Stimulated activated CD8-positive, alpha-beta memory T cell treated with anti-CD3 and anti-CD28 coated beads, Interleukin-7, amount 100 ng/mL, for 24 hours (primary cell): ENCODE measurements at places on chromosomes 11 and 22.

- DNase-seq: no peak
Observed at GRCh38 chr11:126740846-126741245, 259.7 kb downstream of the KIRREL3 start.

GRCh38 chr11:130979386-130979972 lies 63.2 kb upstream of the SNX19 start:
- DNase-seq: no peak

- no peak for DNase-seq
Observed at GRCh38 chr11:75583718-75584658, 21.9 kb downstream of the SERPINH1 start.

- no peak for DNase-seq
Observed at GRCh38 chr22:19620742-19621371, 93.4 kb upstream of the SEPTIN5 start.

DNA sequence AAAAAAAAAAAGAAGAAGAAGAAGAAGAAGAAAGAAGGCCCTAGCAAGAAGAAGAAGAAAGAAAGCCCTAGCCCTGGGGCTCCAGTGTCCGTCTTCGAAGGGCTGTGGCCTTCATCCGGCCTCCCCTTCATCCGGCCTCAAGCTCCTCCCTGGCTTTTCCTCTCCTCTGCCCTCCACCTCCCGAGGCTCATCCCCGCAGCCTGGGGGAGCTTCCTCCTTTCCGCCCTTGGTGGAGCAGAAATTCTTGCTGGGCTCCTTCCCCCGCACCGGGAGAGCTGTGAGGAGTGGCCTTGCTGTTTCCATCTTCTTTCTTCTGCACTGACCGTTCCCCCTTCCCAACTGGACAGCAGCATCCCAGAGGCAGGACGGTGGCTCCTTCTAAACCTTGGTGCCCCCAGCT lies 9.5 kb upstream of the LTO1 start:
- no peak for DNase-seq

- no peak for DNase-seq
Observed at GRCh38 chr11:19873730-19874129, 161.1 kb downstream of the NAV2 start.

DNA sequence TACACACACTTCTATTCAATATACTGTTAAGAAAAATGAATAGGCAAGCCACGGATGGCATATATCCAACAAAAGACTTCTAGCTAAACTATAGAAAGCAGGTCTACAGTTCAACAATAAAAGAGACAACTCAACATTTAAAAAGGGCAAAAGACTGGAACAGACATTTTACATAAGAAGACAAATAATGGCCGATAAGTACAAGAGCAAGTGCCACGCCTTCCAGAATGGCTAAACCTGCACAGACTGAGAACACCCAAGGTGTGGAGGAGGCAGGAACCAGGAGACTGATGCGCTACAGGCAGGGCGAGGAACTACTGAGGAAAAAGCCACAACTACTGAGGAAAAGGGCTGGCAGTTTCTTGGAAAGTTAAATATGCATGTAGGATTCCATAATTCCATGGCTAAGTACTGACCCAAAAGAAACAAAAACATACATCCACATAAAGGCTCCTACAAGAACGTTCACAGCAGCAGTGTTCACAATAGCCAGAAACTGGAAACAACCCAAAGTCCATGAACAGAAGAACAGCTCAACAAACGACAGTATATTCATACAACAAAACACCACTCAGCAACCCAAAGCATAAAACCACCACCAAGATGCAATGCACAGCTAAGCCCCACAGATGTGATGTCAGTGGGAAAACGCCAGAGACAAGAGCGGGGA lies 9.6 kb upstream of the MOB2 start:
- no peak for DNase-seq

GRCh38 chr22:25928038-25928437 lies 186.1 kb downstream of the MYO18B start:
- DNase-seq: no peak

DNA sequence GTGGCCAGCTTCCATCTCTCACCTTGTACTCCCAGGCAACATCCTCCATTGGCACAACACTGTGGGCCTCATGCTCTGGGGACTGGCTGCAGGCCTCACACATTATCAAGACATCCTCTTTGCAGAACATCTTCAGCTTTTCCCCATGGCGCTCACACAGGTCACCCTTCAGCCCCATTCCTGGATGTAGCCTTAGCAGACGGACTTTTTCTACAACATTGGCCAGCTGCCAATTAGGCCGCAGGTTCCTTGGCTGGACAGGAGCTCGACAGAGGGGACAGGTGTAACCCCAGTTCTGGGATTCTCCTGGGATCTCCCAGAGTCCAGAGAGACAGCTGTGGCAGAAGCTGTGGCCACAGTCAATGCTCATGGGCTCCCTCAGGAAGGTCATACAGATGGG lies 3.0 kb downstream of the TRIM68 start:
- no peak for DNase-seq

- DNase-seq: no peak
Observed at GRCh38 chr11:102427068-102427467, 25.5 kb downstream of the TMEM123 start.

- DNase-seq: no peak
Observed at GRCh38 chr22:42334875-42335512, 64.5 kb upstream of the TCF20 start.

- peak; percentile 48 for DNase-seq
Observed at GRCh38 chr22:50529897-50530579, at the start of gene TYMP. Gene TYMP, minus strand, starts transcription at chr22:50530012. Its CDS starts 303 bp downstream, at chr22:50529709.

DNA sequence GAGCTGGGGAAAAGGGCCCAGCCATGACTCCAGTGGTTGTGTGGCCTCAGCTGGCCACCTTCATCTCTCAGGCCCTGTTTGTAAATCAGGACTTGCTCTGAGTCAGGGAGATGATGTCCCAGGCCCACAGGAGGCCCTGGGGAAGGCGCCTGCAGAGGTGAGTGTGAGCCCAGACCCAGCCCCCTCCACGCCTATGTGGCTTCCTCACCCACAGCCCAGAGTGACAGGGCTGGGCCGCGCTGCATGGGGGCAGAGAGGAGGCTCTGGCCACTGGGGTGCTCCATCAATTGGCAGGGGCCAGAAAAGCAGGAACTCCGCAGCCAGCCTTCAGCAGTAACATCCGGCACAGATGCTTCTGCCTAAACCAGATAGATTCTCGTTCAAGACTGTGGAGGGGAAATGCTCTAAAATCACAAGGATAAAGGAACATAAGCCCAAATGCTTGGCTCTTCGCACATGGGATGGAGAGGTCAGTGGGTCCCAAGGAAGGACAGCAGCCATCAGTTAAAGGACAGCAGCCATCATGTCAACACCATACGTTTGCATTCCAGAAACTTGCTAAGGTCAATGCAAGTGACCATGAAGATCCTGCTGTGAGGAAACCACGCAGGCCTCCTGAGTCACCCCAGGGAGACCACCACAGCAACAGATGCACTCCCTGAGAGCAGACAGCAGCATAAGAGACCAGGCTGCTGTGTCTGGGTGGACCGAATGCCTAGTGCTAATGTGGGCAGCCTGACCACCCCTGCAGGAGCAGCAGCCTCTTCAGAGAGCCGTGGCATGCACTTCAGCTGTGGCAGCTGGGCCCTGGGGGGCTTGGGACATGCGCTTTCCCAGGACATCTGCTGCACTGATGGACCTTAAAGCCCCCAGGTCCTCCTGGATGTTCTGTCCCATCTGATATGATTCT lies 28.3 kb downstream of the OSBPL5 start:
- no peak for DNase-seq

GRCh38 chr11:111406589-111406988 lies 27.5 kb upstream of the POU2AF1 start:
- DNase-seq: no peak

GRCh38 chr22:42438293-42438650 lies 6.1 kb upstream of the NFAM1 start:
- no peak for DNase-seq

DNA sequence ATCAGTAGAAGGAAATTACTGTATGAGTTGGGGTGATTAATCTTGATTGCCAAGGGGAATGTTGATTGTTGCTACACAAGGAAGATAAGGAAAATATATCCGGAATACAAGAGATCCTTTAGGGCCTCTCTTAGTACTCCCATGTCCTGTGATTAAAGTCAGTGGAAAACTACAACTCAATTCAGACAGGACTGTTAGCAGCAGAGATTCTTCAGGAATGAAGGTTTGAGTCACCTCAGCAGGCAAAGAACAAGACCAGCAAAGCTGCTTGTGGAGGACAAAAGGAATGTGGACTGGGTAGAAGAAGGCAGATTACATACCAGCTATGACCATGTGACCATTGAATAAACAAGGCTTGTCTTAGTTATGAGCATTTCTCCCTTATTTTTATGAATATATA lies 478.2 kb downstream of the BUD13 start:
- no peak for DNase-seq

GRCh38 chr11:20110908-20111669 lies 49.2 kb downstream of the DBX1 start:
- DNase-seq: peak; percentile 5
